Testis (tissue), 5 donors: ENCODE measurements at places on chromosomes 1 and 21. TPM values are rescaled to one million over a fixed set of nuclear protein-coding genes. Genes with fewer than 3 reads are reported as not detected.
A peak's percentile ranks its signal among the peaks of the same experiment; 100 is the strongest.

DNA sequence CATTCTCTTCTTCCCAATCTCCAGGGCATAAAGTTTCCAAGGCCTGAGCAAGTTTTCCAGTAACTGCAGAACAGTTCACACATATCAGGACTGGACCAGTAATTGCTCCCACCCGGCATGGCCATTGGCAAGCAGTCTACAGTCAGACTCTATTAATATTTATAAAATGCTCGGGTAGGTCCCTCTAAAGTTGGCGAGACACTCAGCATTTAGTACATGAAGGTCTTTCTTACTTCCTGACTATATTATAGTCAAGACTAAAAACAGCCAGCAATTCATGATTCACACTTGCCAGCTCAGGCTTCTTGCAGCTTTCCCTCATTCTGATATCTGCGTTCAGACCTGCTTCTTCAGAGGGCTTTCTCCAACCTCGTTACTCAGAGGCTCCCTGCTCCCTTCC, 25.4 kb downstream of the GADD45A start:
- peak; percentile 71 for DNase-seq

- DNase-seq, result no peak
Measured at GRCh38 chr1:196183941-196184340, 424.3 kb downstream of the KCNT2 start.

The CD244 gene
- 1.4 TPM for total RNA-seq

The NPHS2 gene
- 0.37 TPM for total RNA-seq

The LENEP gene
- 1.1 TPM for total RNA-seq

DNA sequence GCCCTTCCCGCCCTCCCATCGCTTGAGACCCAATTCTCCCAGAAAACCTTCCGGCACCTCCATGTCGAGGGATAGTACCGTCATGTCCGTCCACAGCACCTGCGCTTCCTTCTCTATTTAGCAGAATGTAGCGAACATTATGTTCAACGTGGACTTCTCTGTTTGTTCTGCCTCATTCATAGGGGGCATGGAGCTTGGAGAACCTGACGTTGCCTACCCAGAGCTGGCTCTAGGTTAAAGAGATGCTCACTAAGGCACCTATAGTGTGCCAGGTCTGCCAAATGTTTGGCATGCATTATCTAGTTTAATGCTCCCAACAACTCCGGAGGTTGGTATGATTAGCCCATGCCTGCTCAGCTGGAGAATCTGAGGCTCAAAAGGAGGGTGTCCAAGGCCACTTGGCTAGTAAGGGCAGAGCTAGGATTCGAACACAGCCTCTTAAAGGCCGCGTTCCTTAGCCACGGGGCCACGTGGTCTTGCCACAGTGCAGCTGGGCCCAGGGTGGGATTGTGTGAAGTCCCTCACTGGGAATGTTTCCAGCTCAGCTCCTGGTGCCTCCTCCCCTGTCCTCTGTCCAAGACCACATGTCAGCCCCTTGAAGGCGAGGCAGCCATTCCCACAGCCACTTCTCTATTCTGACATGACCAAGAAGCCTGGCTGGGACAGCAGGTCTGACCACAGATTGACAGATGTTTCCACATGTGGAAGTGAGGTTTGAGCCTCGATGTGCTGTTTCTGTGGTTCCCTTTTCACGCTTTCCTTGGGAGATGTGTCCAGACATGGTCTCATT, 57.8 kb downstream of the RUNX3 start:
- no peak for DNase-seq

The NMNAT1 gene
- total RNA-seq, result 8.1 TPM

DNA sequence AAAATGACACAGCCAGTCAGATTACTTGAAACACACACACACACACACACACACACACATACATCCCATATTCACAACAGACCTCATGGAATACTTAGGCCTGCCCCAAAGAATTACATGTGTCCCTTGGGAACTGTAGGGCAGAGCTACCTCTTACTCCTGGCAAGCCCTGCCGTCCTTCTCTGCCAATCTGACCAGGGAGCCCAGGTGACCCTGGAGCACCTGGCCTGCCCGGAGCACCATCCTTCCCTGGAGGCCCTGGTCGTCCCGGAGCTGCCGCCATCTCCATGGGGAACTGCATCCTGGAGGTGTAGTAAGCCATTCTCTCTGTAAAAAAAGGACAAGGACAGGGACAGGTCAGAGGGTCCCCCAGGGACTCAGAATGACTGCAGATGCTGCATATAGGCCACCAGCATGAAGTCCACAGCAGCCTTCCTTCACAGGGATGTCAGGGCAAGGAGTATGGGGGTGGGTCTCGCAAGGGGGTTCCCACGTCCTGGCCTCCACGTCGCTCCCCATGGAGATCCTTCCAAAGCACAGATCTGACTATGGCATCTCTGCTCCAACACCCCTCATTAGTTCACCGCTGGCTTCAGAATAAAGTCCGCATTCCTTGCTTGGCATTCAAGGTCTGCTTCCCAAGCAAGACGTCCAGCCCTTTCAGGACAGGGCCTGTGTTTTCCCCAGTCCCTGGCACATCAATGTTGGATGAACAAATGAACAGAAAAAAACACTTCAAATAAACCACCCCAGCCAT, 9.2 kb upstream of the PEF1 start:
- no peak for DNase-seq

DNA sequence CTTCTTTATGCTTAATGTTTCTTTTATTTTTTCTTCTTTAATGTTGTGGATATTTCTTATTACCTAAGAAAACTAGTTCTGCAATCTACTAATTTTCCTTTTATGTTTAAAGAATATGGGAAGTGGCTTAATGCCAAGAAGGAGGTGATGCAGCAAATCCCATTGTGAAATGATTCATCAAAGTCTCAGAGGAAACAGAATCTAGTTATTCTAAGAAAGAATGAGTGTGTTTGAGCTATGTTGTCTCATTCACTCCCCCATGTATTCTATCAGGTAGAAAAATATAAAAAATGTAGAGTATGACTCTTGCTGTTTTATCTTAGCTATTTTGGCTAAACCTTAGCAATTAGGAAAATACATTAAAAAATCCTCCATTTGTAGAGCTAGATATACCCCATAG, 659.9 kb upstream of the RGS18 start:
- no peak for DNase-seq

DNA sequence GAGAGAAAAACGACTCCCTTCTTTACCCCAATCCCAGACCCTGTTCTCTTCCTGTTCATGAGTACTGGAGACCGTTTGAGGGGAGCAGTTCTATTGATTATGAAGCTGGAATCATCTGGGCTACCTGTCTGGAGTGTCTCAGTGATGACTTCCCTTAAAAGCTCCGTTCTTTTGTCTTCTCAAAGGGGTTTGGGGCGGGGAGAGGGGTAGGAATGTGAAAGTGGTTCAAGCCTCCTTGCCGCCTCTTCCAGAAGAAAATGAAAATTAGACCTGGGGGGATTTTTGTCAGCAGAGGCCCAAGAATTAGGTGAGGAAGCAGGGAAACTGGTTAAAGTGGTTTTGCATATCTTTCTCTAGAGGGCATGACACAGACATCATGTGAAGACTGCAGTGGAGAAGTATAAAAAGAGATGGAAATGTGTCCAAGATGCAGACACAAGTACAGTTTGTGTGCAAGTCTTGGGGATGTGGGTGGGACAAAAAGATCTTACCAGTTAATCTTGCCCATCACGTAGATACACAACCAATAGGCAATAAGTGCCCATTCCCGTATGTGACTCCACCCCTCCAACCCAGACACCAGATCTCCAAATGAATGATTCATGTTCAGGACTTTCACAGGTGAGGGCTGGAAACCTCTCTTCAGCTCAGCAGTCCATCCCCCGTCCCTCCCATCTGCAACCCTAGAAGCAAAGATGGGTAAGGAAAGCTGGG, 470 bp upstream of the MTMR11 start:
- DNase-seq, result peak; percentile 36

The LRRC71 gene
- 17.5 TPM for total RNA-seq

The PHLDA3 gene
- 23.1 TPM for total RNA-seq

GRCh38 chr1:183467687-183468086, 4.6 kb upstream of the SMG7 start:
- no peak for DNase-seq

DNA sequence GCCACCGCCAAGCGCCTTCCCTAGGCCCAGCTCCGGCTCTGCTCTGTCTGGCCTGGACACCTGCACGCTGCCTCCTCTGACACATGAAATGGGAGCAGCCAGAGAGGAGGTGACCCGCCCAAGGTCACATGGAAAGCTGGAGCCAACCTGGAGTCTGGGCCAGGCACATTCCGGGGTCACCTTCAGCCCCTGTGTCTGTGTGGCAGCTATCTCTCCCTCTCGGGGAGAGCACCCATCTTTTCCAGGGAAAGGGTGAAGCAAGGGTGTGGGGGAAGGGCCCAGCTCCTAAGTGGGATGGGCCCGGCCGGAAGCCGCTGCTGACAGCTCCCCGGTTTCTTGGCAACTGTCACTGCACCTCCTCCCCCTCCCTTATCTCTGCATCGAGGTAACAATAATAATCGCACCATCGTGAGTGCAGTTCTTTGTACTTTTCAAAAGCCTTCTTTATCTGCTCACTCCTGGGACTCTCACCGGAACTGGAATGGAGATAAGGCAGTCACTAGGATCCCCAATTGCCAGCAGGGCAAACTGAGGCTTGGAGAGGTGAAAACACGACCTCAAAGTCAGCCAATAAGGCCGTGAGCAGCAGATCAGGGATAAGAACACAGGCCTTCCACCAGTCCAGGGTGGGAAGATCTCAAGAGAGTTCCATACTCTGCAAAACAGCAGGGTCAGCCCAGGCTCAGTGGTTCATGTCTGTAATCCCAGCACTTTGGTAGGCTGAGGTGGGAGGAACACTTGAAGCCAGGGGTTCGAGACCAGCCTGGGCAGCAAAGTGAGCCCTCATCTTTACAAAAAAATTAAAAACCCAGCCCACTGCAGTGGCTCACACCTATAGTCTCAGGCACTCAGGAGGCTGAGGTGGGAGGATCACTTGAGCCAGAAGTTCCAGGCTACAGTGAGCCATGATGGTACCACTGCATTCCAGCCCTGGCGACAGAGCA, 36.9 kb downstream of the RAP1GAP start:
- DNase-seq, result no peak

GRCh38 chr1:47679826-47680225, 242.0 kb downstream of the FOXD2 start:
- peak; percentile 2 for DNase-seq

GRCh38 chr1:117757668-117758067, 151.8 kb downstream of the TENT5C start:
- DNase-seq, result no peak

- no peak for DNase-seq
Measured at GRCh38 chr1:195097316-195097715, 1510.9 kb downstream of the KCNT2 start.

DNA sequence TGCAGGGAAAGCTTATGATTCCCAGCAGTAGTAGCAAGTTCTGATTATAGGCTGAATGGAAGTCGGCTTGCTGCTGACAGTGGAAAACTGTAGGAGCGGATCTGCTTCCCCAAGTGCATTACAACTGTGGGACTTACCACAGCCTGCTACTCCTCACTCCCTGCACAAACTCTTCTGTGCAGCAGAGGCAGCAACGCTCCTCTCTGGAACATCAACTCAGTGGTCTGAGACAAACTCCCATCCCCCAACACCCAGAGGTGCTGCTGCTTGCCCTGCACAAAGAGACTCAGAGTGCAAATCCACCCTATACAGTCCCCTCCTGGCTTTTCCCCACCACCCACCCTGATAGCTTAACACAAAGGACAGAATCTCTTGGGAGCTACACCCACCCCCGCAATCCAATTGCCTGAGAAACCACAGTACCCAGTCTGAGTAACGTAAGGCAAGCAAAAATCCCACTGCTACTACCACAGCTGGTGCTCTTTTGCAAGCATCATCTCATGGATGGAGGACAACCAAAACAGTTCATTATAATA, 1455.2 kb downstream of the AMY1C start:
- DNase-seq, result no peak

The ATP1A4 gene
- 23.0 TPM for total RNA-seq
